ENCODE measurements at places on chromosomes 11 and 22.
A peak's percentile ranks its signal among the peaks of the same experiment; 100 is the strongest.

GRCh38 chr22:37639771-37640590 is 512 bp downstream of the SH3BP1 start:
- peak overlapping the region; percentile 43 for H3K4me3 ChIP-seq
- H3K4me1 ChIP-seq: peaks cover 3% of the 10 kb centered on the region
- peaks cover 2% of the 10 kb centered on the region for H3K36me3 ChIP-seq
- no peak overlapping the region for H3K27ac ChIP-seq
- peak; percentile 67 for DNase-seq

DNA sequence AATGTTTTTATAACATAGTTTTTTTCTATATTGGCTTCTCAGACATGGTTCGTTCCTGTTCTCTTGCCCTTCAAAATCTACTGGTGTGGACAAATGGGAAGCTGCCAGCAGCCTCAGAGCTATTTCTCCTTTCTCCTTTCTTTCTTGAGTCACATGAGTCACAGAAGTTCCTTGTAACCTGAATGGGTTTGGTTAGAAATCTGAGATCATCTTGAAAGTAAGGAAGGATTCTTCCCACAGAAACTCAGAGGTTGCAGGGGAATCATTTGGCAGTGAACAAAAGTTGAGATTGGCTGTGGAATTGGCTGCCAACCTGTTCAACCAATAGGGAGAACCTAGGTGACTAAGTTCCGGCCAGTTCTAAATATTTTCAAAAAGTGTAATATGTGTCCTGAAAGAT is 12.5 kb downstream of the PLET1 start:
- no peaks in the 10 kb centered on the region for H3K36me3 ChIP-seq
- no peaks in the 10 kb centered on the region for H3K4me1 ChIP-seq
- DNase-seq: no peak
- no peak overlapping the region for H3K27ac ChIP-seq
- H3K27me3 ChIP-seq: no peaks in the 10 kb centered on the region

DNA sequence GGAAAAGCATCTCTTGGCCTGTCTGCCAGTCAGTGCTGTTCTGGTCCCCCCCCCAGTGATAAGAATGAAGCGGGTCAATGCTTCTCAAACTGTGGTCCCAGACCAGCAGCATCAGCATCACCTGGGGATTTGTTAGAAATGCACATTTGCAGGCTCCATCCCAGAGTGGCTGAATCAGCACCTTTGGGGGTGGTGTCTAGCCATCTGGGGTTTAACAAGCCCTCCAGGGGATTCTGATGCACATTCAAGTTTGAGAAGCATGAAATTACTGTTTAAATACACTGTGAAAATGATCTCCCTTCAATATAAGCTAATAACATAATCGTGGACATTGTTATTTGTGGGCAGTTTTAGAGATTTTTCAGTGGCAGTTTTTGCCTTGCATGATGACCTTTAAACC is 133.5 kb downstream of the MYO18B start:
- H3K27me3 ChIP-seq: no peaks in the 10 kb centered on the region
- no peak overlapping the region for H3K27ac ChIP-seq

DNA sequence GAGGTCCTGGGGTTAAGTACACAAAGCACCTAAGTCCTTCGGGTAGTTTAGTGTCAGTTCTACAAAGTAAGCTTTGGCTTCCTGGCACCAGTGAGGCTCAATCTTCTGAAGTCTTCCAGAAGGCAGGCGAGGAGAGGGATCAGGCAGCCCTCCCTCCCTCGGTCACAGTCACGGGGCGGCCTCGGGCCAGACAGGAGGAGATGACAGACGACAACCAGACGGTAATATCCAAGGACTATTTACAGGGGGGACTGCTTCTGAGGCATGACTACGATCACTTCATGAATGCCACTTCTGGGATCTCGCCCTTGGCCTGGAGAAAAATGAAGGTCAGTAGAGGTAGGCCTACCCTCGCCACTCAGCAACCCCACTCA is 383 bp upstream of the TMEM223 start:
- no peaks in the 10 kb centered on the region for H3K27me3 ChIP-seq
- peak overlapping the region; percentile 30 for H3K27ac ChIP-seq
- DNase-seq: peak; percentile 57
- peaks cover 22% of the 10 kb centered on the region for H3K36me3 ChIP-seq
- H3K4me1 ChIP-seq: peaks cover 2% of the 10 kb centered on the region
- H3K4me3 ChIP-seq: no peak overlapping the region

- no peaks in the 10 kb centered on the region for H3K36me3 ChIP-seq
- no peaks in the 10 kb centered on the region for H3K27me3 ChIP-seq
- H3K27ac ChIP-seq: no peak overlapping the region
- no peak for DNase-seq
- H3K4me1 ChIP-seq: no peaks in the 10 kb centered on the region
These were observed 19.9 kb upstream of the EMSY start for GRCh38 chr11:76424891-76425290.

- H3K4me3 ChIP-seq: no peak overlapping the region
- peak; percentile 80 for DNase-seq
- H3K4me1 ChIP-seq: peaks cover 11% of the 10 kb centered on the region
- H3K27ac ChIP-seq: peak overlapping the region; percentile 30
- no peaks in the 10 kb centered on the region for H3K27me3 ChIP-seq
- no peaks in the 10 kb centered on the region for H3K36me3 ChIP-seq
These were observed 45.8 kb downstream of the C11orf96 start for GRCh38 chr11:43988040-43988817.

DNA sequence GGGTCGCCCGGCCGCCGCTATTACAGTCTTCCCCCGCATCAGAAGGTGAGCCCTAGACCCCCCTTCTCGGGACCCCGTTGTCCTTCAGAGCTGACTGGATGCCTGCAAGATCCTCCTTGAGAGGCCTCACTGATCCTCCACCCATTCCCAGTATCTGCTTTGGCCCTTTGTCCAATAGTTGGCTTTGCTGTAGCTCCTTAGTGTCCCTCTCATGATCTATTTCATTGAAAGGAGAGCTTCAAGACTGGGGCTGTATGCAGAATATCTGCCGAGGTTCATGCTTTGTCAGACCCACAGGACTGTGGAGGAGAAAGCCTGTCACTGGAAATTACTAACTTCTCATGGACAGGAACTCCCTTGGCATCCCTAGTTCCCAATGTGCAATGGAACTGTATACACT is 499 bp downstream of the DLAT start:
- no peaks in the 10 kb centered on the region for H3K4me1 ChIP-seq
- peak; percentile 41 for DNase-seq
- H3K27ac ChIP-seq: no peak overlapping the region
- peak overlapping the region; percentile 83 for H3K4me3 ChIP-seq
- no peaks in the 10 kb centered on the region for H3K27me3 ChIP-seq

DNA sequence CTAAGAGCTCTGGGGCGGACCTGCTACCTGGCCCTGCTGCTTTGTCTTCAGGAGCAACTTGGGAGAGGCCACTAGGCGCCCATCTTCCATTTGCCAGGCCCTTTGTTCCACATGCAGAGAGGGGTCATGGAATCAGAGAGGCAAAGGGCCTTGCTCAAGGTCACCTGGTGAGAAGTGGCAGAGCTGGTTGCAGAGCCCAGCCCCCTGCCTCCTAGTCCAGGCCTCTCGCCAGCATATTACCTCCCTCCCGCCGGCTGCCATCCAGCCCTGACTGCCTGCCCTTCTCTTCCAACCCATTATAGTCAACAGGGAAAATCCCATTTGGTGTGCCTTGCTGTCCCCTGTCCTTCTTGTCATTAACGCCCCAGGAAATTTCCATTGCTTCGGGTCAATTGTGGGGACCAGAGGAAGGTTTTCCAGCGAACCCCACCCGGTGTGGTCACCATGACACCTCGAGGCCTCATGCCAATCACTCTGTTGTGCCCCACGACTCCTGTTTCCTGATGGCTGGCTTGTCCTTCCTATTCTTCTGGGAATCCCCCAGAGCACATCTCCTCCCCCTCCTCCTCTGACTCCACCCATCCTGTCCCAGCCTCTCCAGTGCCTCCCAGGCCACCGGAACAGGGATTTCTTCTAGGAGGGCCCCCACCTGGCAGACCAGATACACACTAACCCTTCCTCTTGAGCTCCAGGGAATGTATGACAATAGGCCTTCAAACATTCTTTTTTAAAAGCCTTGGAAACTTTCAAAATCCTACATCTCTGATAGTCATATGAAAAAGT is 77.0 kb downstream of the NECTIN1 start:
- peaks cover 19% of the 10 kb centered on the region for H3K4me1 ChIP-seq
- H3K36me3 ChIP-seq: no peaks in the 10 kb centered on the region
- no peak overlapping the region for H3K27ac ChIP-seq
- no peak overlapping the region for H3K4me3 ChIP-seq
- H3K27me3 ChIP-seq: no peaks in the 10 kb centered on the region
- DNase-seq: peak; percentile 82

- H3K4me3 ChIP-seq: no peak overlapping the region
- no peaks in the 10 kb centered on the region for H3K36me3 ChIP-seq
- no peaks in the 10 kb centered on the region for H3K27me3 ChIP-seq
- H3K4me1 ChIP-seq: no peaks in the 10 kb centered on the region
- H3K27ac ChIP-seq: no peak overlapping the region
These were observed 23.4 kb upstream of the WNT7B start for GRCh38 chr22:46000081-46001027.

DNA sequence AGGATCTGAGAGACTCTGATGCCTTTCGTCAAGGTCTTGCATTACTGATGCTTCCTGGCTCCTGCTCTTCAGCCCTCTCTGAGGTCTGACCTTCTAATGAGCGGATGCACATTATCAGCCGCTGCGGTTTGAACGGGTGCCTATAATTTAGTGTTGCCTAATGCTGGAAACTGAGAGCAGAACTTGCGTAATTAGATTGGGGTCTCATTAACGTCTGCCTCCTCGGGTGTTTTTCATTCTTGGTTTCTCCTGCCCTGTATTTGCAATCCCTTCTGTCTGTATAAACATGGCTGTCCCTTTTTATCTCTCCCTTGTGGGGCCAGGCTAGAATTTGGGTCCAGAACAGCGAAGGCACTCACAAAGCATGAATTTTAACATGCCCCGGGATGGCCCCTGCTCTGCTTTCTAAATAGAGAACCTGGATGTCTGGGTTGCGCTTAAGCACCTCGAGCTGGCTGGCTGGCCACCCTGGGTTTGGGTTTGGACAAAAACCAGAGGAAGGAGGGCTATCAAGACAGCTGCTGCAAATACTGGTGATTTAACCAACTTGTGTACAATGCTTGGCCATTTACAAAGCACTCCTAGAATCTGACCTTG is 118.6 kb downstream of the TIMP3 start:
- no peaks in the 10 kb centered on the region for H3K27me3 ChIP-seq
- H3K27ac ChIP-seq: no peak overlapping the region
- H3K4me3 ChIP-seq: no peak overlapping the region
- DNase-seq: no peak
- no peaks in the 10 kb centered on the region for H3K4me1 ChIP-seq

DNA sequence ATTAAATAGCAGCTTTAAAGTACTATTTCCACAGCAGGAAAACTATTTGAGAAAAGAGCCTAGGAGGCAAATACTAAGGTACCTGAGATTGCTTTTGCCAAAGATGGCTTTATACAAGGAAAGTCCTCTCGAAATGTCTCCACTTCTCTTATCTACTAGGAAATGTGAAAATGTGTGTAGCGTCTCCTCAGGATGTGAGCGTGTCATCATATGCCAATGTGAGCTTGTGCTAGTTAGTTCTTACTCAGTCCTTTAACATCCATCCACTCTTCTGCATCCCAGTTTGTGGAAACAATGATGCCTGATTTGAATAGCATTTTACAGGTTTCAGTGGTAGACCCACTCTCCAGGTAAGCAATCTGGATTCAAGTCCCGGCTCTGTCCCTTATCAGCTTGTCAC is 421.0 kb downstream of the DYNC2H1 start:
- H3K36me3 ChIP-seq: no peaks in the 10 kb centered on the region
- H3K4me1 ChIP-seq: no peaks in the 10 kb centered on the region
- H3K27ac ChIP-seq: no peak overlapping the region
- peak; percentile 21 for DNase-seq
- no peak overlapping the region for H3K4me3 ChIP-seq

DNA sequence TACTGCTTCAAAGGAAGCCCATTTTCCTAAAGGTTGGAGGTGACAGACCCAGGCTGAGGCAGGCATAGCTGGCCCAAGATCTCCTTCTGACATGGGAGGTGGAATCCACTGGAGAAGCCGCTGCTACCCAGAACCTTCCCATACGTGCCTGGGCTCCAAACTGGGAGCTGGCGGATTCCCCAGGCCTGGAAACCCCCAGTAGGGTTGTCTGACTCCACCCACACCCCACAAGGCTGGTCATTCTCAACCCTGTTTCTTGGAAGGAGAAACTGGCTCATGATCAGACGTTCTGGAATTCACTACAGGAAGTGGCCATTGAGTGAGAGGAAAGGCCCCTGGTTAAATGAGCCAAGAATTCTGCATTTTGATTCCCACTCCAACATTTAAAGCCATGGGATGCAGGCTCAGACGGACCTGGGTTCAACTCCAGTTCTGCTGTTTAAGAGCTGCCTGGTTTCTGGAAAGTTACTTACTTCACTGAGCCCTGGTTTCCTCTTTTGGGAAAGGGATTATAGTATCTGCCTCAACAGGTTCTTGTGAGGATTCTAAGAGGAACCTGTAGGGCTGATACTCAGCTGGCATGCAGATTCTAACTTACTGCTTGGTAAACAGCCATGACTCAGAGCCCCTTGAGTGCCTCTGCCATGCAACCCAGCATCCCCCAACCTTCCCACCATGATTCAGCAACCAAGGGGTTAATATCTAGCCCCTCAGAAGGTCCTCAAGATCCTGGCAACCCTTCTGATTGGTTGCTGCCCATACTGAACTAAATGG is 19.4 kb upstream of the TSKU start:
- H3K4me1 ChIP-seq: peaks cover 24% of the 10 kb centered on the region
- no peaks in the 10 kb centered on the region for H3K36me3 ChIP-seq
- no peak for DNase-seq
- no peak overlapping the region for H3K4me3 ChIP-seq

- H3K27me3 ChIP-seq: no peaks in the 10 kb centered on the region
- H3K36me3 ChIP-seq: no peaks in the 10 kb centered on the region
- H3K4me1 ChIP-seq: no peaks in the 10 kb centered on the region
- H3K4me3 ChIP-seq: no peak overlapping the region
These were observed 4.3 kb downstream of the APOL5 start for GRCh38 chr22:35721960-35722359.

DNA sequence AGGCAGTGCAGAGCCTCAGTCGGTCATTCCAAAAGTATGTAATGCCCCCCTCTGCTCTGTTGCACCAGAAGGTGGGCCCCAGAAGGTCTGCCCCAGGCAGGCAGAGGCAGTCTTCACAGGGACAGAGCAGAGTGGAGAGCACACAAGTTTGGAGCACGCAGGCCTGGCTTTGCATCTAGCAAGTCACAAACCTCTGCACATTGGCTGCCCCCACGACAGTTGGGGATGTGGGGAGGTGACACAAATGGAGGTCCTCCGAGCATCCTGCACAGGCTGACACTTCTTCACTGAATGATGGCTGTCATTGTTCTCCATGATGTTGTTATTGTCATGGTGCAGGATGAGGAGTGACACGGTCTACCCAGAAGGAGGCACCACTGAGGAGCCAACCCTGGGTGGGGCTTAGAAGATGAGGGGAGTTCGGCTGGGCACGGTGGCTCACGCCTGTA is 11.9 kb downstream of the TOM1 start:
- no peak overlapping the region for H3K27ac ChIP-seq
- peaks cover 2% of the 10 kb centered on the region for H3K4me1 ChIP-seq
- H3K36me3 ChIP-seq: no peaks in the 10 kb centered on the region
- no peak overlapping the region for H3K4me3 ChIP-seq
- no peaks in the 10 kb centered on the region for H3K27me3 ChIP-seq

DNA sequence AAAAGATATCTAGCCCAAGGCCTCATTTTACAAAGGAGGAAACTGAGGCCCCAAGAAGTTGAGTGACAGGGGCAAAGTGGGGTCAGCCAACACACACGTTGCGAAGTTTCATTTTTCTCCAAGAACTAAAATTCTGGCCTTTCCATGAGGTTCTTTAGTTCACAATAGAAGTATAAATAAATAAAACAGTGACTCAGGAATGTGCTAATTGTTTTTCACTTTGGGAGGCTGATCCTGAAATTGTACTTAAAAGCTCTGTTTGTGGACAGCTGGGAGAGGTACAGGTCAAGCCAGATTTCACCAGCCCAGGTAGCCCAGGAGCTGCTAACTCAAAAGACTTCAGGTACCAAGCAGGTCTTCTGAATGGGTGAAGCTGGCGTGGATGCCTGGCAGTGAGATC is 105.2 kb downstream of the TRAF6 start:
- no peak overlapping the region for H3K27ac ChIP-seq
- no peaks in the 10 kb centered on the region for H3K27me3 ChIP-seq
- DNase-seq: no peak
- no peaks in the 10 kb centered on the region for H3K36me3 ChIP-seq
